Progenitor cell of endocrine pancreas (in vitro differentiated cells): ENCODE measurements at places on chromosomes 4 and X.

- no peak for DNase-seq
Measured at GRCh38 chr4:84611531-84611930, 28.6 kb downstream of the CDS1 start.

DNA sequence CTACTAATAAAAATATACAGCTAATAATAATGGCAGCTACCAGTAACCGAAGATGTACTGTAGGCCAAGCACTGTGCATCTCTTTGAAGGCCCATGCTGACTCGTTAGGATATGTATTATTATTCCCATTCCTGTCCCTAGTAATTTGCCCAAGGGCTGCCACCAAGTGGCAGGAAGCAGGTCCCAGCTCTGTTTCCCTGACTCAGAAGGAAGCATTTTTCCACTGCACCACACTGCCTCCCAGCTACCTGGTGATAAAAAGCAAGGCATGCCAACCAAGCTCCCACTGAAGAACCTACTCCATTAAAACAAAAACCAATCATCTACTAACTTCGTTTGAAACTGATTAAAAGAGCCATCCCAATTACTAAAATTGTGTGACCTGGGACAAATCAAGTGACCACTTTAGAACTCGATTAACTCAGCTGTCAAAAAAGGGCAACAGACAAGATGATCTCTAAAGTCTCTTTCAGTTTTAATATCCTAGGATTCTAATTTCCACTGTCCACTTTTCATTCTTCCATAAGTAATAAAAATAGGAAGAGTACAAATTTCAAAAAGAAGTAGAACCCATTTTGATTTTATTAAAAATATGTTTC, 24.3 kb upstream of the PGM2 start:
- peak; percentile 25 for DNase-seq

DNA sequence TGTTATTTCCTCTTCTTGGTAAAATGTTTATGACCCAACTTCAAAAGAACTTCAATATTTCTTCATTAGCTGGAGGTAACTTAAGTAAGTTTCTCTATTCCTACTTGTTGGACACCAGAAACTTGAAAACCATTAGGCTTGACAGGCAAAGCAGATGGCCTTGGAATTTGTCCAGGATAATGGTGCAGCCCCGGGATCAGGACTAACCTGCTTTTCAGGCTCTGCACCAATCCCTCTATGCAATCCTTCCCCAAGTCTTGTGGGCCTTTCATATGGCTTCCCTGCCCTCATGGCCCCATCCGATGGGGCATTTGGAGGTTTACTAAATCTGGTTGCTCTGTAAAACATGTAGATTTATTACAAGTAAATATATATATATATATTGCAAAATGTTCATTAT, 68.5 kb downstream of the SPINK2 start:
- DNase-seq, result no peak

- no peak for DNase-seq
Measured at GRCh38 chrX:107450823-107451509, 1.5 kb downstream of the FRMPD3 start.

DNA sequence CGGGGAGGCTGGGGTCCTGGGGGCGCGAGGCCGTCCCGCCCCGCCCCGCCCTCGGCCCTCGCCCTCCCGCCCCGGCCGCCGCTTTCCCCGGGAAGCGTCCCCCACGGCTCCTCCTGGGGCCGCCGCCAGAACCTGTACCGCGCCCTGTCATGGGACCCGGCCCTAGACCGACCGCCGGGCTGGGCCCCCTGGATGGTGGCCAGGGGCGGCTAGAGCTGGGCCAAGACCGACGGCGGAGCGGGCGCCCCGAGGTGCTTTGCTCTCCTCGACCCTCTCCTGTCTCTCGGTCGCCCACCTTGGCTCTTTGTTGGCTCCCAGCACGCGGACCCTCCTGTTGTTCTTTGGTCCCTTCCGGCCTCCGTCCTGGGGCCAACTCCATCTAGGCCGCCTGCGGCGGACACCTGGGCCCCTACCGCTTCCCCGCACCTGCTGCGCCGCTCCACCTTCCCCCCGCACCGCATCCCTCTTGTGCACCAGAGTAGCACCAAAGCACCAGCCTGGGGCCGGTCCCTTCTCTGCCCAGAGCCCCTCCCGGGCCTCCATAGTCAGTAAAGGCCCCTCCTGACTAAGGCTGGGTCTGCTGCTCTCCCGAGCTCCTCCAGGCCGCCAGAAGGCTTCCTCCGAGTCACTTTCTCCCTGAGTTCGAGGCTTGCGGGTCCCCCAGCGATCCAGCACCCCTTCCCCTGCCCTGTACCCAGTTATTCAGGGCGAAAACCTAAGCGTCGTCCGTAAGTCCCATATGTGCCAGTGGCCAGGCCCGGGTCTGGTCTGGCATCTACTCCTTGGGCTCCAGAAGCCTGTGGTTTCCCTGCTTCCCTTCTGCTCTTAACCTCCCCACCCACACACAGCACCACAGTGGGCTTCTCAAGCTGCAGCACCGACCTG, 587 bp downstream of the TACC3 start:
- DNase-seq, result no peak

DNA sequence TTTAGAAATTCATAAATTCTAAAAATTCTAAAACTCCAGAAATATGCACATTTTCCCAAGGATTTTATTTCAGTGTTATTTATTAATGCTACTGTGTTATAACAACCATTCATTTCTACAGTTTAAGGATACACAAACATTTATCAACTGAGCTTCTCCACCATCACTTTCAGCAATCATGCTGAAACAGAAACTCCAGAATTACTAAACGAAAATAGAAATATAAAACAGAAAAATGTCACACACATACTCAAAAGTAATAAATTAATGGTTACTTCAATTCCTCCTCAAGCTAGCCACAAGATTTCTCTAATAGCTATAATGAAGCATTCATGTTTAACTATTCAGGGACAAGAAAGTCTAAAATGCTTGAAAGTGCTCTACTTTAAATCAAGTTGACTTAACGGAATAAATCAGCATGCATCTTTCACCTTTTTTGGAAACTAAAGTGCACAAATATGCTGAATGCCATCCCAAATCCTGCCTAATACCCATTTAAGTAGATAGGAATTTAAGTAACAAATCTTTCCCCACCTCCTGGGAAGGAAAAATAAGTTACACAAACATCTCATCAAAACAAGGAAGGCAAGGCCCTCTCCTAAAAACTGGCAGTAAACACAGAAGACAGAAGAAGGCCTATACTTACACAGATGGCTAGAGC, 563 bp downstream of the FAM13A start:
- no peak for DNase-seq
